ENCODE measurements at places on chromosomes 11 and 22. TPM values are rescaled to one million over a fixed set of nuclear protein-coding genes. Genes with fewer than 3 reads are reported as not detected.
A peak's percentile ranks its signal among the peaks of the same experiment; 100 is the strongest.

The FADS2 gene
- 175 TPM for total RNA-seq

The OR2AT4 gene
- total RNA-seq, result not detected

The UCP3 gene
- total RNA-seq, result 2.6 TPM

The CELSR1 gene
- 1.3 TPM for total RNA-seq

The P2RX6 gene
- total RNA-seq, result 103 TPM

The TSGA10IP gene
- total RNA-seq, result not detected

The PTPRCAP gene
- 0.94 TPM for total RNA-seq

The MRGPRF gene
- total RNA-seq, result not detected

The DRD4 gene
- total RNA-seq, result not detected

The LRRC10B gene
- not detected for total RNA-seq

The PYGM gene
- total RNA-seq, result 23.5 TPM

The GRM5 gene
- not detected for total RNA-seq

The IFITM5 gene
- total RNA-seq, result not detected

The TAF1D gene
- 246 TPM for total RNA-seq

- DNase-seq, result peak; percentile 39
Observed at GRCh38 chr11:128283451-128283850, 303.9 kb downstream of the ETS1 start.

DNA sequence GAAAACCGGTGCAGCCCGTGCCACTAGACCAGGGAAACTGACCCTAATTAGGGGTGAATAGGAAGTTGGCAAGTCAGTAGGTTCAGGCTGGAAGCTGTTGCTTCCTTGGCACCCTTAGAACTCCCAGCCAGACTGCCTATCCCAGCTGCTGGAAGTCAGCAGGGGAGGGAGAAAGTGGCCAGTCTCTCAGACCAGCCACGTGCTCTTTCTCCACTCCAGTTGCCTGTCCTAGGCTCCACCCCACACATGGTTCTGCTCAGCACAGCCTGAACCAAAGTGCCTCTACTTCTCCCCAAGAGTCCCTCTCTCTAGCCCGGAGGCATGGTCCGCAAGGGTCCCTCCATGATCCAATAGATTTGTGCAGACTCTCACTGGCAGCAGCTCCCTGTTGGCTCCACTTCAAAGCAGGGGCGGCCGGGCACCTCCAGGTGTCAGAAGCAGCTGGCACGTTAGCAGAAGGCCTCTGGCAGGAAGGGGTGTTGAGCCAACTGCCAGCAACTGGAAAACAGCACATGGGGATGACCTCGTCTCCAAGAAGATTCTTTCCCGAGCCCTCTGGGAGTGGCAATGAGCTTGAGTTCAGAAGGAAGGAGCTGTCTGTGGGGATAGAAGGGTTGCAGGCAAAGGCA lies 27.7 kb downstream of the ARFGAP2 start:
- DNase-seq, result peak; percentile 87

- DNase-seq, result no peak
Observed at GRCh38 chr11:66407651-66408050, 13.2 kb upstream of the NPAS4 start.

- DNase-seq, result no peak
Observed at GRCh38 chr11:120195601-120196320, 15.1 kb upstream of the OAF start.

- DNase-seq, result no peak
Observed at GRCh38 chr11:14645985-14646900, 2.6 kb downstream of the PDE3B start.

DNA sequence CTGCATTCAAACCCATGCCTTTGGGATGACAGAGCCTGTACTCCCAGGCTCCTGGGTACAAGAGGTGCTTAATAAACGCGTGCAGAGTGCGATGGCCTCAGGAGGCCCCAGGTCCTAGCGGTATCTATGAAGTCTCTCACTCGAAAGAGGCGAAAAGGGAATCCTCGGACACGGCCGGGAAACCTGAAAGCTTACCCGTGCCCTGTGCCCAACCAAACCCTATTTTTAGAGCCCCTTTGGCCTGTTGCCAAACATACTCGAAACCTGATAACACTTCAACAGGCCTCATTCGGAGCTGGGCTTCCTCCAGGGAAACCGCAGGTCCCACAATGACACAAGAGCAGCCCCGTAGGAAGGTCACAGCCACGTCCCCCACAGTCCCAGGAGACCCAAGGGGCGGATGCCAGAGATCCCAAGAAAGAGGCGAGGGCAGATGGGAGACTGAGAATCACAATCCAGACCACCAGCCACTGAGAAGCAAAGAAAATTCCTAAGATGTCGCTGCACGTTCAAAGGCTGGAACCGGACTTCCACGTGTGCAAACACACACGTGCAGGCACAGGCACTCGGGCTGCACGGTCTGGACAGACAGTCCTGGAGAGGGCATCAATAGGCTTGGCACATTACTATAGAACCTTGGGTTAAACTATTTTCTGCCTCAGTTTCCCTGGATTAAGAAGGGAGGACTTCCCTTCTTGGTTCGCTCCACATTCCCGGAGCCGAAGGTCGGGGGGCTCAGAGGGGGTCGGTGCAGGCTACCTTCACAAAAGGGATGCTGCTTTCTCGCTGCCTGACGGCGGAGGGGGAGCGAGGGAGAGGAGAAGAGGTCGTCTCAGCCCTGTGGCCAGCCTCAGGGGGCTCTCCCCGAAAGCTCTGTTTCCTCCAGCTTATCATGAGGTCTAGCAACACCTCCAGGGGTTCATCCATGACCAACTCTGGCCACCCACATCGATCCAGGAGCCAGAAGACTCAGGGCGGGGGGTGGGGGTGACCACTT lies 8.2 kb downstream of the PDGFB start:
- peak; percentile 95 for DNase-seq

DNA sequence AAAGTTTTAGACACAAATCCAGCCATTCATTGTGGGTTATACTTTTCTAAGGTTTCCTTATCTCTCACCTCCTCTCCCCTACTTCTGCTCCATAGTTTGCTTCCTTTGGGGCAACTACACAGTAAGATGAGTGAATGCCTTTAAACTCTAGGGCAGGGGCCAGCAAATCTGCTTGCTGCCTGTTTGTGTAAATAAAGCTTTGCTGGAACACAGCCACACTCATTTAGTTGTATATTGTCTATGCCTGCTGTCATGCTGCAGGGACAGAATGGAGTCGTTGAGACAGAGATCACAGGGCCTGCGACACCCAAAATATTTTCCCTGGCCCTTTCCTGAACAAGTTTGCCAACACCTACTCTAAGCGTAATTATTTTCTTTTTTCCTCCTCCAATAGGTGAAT lies 58.7 kb downstream of the TECTA start:
- DNase-seq, result no peak

DNA sequence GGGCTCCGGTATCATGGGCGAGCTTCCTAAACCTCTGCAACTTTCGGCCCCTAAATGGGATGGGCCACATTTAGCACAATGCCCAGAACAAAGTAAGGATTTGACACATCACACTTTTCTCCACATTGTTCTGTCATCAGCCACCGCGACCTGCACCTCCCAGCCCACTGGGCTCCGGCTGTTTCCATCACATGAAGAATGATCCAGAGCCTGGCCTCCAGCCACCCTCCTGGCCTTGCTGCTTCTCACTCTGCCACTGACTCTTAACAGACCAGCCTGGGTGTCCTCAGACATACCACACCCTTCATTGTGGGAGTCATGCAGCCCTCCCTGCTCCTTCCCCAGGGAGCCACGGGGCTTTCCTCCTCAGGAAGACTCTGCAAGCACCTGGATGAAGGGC lies 113.7 kb downstream of the IGLL1 start:
- no peak for DNase-seq

DNA sequence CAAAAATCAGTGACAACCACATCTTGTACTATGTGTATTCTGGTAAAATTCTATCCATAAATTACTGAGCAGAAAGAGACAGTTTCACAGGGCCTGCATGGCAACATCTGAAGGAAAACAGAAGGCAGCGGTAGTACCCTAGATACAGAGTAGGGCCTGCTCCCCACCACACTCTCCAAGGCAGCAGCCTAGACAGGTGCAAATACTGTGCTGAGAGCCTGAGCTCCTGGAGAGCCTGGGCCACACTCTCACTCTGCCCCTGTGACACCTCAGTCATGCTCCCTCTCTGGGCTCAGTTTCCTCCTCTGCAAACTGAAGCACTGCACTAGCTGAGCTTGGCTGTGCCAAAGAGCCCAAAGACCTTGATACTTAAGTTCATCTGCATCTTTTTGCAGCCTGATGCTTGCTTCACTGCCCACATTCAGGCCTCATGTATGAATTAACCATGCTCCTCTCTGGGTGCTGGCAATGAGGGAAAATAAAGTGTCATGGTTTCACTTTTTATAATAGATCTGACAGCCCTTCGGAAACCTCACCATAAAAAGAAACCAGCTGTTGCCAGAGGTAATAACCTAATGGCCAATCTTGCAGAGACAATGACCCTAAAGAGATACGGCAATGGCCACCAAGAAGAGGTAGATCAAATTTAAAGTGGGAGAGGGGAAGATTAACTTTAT lies 104.7 kb downstream of the PLEKHA7 start:
- DNase-seq, result no peak

DNA sequence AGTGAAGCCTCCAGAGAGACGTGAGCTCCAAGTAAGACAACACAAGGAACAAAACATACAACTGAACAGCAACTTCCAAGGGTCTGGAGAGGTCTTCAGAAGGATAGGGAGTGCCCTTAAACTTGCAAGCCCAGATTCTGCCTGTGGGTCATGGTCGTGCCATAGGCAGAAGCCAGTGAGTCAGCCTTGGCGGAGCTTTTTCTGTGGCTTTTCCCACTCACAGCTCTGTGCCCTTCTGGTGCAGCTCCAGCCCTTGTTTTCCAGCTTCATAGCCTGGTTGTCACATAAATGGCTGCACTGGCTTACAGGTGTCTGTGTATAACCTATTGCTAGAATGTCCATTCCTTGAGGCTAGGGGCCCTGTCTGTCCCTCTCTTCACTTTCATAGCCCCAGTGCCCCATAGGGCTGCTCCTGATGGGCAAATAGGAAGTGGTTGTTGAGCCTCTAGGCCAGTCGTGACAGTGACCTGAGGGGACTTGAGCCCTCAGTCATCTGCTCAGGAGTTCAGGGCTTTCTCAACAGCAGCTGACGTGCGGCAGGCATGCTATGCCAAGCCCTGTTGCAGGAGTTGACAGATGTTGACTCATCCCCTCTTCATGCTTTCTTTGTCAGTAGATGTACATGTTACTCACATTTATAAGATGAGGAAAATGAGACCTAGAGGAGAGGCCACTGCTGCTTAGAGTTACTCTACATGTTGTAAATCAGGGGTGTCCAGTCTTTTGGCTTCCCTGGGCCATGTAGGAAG lies 7.4 kb downstream of the MED15 start:
- DNase-seq, result peak; percentile 82

DNA sequence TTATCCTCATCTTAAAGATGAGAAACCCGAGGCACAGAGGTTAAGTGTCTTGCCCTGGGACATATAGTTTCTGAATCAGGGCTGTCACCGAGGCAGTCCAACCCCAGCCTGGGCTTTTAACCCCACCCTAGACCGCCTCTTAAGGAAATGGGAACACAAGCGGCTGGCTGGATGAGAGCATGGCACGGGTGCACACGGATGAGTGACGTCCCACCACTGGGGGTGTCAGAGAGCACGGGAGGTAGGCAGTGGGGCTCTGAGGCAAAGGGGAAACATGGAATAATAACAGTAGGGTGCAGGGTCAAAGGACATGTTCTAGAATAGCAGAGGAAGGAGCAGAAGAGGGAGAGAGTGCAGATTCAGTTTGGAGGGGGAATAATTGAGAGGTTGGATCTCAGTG lies 22.3 kb downstream of the PPFIBP2 start:
- DNase-seq, result no peak

DNA sequence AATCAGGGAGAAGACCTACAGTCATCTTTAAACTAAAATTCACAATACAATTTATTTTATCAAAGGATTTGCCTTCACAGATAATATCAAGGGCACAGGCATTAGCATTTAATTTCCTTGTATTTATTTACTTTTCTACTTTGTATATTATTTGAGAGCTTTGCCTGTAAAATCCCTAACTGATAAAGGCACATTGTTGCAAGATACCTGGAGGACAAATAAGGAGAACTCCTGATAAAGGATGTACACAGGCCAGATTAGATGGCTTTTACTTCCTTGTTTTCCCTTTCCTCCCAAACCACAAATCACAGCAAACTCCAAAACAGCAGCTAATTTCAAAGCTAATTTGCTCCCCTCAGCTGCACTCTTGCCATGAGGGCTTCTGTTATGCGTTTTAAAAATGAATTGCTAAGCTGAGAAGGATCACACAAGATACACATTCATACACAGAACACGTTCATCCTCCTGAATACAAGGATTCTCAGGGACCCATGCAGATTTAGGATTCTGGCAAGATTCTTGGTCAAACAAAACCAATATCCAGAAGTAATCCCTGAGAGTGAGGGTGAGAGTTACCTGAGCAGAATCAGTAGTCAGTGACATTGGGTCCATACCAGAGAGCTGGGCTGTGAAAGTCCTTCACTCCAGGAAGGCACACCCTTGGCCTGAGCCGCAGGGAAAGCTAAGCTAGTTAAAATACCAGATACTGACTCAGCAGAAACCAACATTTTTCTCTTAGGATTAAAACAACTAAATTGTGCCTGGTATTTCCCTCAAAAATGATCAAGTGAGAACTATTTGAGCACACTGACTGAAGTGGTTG lies 100.3 kb upstream of the CLPB start:
- peak; percentile 32 for DNase-seq

DNA sequence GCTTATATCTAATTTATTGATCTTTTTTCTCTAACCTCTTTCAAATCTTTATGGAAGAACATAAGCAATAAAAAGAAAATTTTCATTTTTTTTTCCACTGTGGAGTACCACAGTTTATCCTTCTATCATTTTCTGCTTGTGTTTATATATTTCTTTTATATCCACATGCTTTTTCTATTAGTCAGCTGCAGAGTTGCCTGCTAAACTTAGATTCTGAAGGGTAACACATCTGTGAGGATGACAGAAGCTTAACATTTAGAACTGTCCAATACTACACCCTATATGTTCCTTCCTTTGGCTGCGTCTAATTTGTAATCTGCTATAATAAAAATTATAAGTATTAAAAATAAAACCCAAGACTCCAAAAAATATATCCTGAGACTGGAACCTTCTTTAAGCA lies 20.8 kb downstream of the CCDC90B start:
- no peak for DNase-seq

DNA sequence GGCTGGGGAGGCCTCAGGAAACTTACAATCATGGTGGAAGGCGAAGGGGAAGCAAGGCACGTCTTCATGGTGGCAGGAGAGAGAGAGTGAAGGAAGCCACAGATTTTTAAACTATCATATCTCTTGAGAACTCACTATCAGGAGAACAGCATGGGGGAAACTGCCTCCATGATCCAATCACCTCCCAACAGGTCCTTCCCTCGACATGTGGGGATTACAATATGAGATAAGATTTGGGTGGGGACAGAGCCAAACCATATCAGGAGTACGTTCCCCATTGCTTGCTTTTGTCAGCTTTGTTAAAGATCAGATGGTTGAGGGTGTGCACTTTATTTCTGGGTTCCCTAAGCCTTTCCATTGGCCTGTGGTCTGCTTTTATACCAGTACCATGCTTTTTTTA lies 53.7 kb upstream of the E2F8 start:
- DNase-seq, result no peak

- DNase-seq, result no peak
Observed at GRCh38 chr11:9072626-9073176, 18.7 kb downstream of the SCUBE2 start.

GRCh38 chr22:22318723-22319465 lies 74.3 kb downstream of the VPREB1 start:
- DNase-seq, result no peak

- no peak for DNase-seq
Observed at GRCh38 chr22:45582955-45583320, 80.3 kb downstream of the FBLN1 start.
